ENCODE measurements at places on chromosomes 12 and 14.

GRCh38 chr12:109946505-109946904 lies 46.4 kb downstream of the TCHP start:
- DNase-seq: no peak

DNA sequence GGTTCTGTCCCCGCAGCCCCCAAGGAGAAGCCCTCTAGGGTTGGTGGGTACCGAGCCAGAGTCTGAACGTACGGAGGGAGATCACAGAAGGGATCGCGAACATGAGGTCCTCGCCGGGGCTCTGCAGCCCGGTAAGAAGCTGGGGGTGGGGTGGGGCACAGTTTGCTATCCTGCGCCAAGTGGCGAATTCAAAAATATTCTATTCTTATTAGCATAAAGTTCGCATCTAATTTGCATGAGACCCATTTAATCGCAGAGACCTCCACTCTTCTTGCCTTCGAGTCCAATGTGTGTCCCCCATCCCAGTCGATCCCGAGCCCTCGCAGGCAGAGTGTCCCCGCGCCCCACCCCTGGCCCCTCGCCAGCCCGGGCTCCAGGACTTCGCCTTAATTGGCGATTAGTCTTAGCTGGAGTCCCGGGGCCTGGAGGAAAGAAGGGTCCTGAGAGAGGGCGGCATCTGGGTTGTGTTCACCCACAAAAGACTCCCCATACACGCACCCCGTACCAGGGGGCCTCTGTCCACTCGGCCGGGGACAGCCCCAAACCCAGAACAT lies 604 bp upstream of the ARHGEF25 start:
- DNase-seq: no peak

DNA sequence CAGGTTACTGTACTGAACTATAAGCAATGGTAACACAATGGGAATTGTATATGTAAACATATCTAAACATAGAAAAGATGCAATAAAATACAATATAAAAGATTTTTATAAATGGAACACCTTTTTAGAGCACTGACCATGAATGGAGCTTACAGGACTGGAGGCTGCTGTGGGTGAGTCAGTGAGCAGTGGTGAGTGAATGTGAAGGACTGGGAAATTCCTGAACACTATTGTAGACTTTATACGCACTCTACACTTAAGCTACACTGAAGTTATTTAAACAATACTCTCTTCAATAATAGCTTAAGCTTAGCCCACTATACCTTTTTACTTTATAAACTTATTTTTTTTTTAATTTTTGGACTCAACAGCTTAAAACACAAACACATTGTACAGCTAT lies 313.5 kb downstream of the KCNC2 start:
- DNase-seq: no peak

GRCh38 chr14:104199266-104199895 lies 61.0 kb downstream of the KIF26A start:
- DNase-seq: no peak

DNA sequence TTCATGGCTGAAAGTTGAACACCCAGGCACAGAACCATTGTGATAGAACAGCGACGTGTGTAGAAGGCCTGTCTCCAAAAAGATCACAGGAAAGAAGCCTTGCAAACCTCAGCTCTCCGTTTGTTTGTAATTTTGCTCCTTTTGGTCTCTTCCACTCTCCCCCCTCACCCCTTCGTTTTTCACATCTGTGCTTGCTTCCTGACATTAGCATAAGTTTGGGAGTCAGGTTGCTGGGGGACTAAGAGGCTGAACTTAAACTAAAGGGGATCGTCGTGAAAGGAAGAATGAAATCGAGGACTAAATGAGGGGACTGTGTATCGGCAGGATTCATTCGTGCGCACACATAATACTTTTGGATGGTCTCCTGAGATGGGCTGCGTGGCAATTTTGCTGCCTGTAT lies 200.6 kb downstream of the BCAT1 start:
- no peak for DNase-seq

- DNase-seq: no peak
Measured at GRCh38 chr14:22837114-22837749, 847 bp downstream of the MMP14 start.

GRCh38 chr12:31658471-31659086 lies 909 bp upstream of the ETFBKMT start:
- DNase-seq: no peak

DNA sequence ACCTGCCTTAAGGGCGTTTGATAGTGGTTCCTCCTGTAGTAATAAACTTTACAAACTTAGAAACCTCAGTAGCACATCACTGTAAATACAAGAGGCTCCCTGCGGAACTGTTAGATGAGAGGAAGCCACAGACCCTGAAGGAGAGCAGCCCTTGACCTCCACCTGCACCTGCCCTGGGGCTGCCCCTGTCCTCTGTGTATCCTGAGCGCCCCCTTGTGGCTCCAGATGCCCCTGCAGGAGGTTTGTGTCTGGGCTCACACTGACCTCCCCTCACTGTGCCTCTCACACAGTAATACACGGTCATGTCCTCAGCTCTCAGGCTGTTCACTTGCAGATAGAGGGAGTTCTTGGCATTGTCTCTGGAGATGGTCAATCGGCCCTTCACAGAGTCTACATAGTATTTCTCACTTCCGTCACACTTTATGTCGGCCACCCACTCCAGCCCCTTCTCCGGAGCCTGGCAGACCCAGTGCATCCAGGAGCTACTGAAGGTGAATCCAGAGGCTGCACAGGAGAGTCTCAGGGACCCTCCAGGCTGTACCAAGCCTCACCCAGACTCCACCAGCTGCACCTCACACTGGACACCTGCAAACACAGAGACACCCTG lies 1059.8 kb downstream of the TMEM121 start:
- no peak for DNase-seq

- no peak for DNase-seq
Measured at GRCh38 chr14:80587096-80587724, 354.3 kb downstream of the CEP128 start.

DNA sequence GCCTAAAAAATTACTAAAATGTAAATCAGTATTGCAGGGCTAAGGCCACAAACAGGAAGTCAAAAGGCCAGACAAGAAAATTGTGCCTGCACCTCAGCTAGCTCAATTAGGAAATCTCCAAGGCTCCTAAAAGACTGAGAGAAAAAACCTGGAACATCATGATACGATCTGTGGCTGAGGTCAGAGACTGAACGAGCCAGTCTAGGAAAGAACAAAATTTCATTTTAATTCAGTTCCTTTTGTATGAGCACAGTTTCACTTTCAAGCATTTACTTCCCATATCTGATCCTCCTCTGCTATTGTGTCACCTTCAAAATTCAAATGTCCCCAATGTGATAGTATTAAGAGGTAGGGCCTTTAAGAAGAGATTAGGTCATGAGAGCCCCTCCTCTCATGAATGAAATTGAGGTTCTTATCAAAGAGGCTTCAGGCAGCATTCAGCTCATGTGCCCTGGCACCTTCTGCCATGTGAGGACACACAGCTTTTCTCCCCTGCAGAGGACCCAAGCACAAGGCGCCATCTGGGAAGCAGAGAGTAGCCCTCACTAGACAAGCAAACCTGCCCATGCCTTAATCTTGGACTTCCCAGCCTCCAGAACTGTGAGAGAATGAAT lies 14.8 kb downstream of the PRKAB1 start:
- no peak for DNase-seq

- no peak for DNase-seq
Measured at GRCh38 chr14:47675466-47676314, at the start of gene MDGA2. MDGA2 (minus strand) TSS chr14:47675605.

DNA sequence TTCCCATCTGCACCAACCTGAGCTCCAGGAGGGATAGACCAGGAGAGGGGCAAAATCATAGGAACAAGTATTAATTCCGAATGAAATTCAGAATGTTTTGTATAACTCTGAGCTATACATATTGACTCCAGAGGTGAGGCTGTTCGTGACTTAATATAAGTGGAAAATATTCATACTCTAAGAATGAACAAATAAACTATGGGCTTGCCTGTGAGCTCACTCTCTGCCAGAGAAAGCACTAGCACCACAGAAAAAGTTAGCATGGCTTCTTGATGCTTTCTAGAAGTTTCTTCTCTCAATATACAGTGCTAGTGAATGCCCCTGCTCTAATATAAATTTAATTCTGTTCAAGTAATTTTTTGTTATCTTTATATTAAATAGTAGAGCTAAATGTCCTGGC lies 1536.4 kb upstream of the FLRT2 start:
- no peak for DNase-seq

DNA sequence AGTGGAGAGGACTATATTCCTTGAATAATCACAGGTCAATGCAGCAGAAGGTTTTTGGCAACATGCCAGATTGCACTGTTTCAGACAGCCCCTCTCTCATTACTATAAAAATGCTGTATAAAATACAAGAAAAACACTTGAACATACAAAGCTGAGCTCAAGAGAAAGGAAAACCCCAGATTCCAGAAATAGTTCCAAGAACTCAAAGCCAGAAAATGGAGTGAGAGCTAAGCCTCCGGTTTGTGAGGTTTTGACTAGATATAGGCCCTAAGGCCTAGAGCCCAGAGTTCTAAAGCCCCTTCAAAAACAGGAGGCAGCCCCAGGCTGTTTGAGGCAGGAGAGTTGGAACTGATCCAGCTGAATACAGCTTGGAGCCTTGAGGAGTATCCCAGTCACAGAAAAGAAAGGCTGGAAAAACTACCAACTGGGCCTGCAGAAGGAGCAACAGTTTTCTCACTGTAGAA lies 29.4 kb upstream of the ACTN1 start:
- DNase-seq: peak; percentile 19

- DNase-seq: no peak
Measured at GRCh38 chr12:10397296-10397695, 7.5 kb upstream of the KLRK1 start.

DNA sequence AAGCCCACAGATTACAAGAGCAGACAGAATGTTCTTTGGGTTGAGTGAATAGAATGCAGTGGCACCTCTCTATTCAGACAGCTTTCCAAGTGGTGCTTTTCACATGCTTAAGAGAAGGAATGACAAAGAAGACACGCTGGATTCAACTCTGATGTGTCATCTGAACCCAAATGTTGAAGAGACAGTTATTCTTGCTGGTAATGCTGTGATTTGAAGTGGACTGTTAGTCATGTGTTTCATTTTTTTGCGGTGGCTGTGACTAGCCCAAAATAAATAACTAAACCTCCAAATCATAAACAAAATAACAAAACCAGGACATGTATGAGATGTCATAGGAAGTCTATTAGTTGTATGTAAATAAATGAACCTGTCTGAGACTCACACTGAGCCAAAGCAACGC lies 391.8 kb upstream of the PRICKLE1 start:
- DNase-seq: no peak

DNA sequence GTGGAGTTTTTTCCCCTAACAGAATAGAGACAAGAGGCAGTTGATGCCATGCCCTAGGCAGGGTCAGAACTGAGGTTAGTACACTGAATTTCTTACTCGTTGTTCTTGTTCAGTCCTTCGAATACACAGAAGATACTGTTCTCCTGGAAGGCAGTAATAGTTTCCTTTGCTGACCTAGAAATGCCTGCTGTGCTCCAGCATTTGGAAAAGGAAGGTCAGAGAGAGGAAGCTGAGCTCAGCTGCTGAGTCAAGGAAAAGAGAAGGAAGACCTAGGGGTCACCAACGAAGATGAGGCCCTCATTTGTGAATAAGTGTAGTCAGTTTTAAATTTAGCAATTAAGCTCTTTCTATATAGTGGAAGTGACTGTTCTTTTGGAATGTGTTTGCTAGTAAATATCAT lies 100.1 kb downstream of the CRADD start:
- no peak for DNase-seq

DNA sequence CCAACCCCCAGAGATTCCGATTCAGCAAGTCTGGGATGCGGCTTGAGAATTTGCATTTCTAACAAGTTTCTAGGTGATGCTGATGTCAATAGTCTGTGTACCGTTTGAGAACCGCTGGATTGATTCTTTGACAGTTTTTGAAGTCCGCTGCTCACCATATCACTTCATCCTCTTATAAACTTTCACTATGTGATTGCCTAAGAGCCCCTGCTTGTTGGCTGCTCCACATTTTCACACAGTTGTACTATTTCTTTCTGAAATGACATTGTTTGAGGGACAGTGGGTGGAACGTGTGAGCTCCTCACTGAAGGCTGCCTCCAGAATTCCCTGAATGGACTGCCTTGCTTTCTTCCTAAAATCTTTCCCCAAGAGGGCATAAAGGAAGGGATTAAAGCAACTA lies 7.7 kb downstream of the C3AR1 start:
- DNase-seq: no peak

DNA sequence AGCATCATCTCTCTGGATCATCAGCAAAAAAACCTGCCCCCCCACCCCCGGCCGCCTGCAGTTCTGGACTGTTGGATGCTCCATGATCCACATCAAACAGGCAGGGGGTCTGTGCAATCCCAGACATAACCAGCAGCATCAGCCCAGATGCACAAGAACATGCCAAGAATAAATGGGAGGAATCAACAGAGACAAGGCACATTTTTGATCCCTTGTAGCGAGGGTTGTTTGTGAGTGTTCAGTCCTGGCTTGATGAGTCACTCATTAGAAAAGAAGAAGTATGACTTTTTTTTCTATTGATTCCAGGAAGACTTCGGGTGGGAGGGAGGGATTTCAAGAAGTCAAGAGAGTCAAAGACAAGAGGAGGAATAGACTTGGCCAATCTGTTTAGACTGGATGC lies 244.2 kb downstream of the KSR2 start:
- no peak for DNase-seq

DNA sequence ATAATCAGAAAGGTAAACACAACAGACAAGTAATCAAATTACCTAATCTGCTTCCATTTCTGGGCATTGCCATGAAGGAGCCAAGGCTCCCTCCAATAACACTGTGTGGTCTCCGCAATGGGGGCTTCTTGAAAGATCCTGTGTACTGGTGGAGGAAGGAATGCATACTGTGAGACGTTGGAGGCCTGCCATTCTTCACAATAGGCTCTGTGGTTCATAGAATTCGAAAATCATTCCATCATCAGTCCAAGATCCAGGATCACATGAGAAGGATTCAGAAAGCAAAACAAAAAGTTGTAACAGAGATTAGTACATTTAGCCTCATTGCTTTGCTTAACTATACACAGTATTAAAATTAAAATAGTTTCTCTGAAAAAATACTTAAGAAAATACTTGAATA lies 76.3 kb downstream of the CDK17 start:
- DNase-seq: no peak

- peak; percentile 60 for DNase-seq
Measured at GRCh38 chr12:107349008-107349747, 255.8 kb upstream of the CRY1 start.

- no peak for DNase-seq
Measured at GRCh38 chr14:90911121-90911520, 94.9 kb upstream of the TTC7B start.

- DNase-seq: no peak
Measured at GRCh38 chr12:18275981-18276380, 14.7 kb downstream of the PIK3C2G start.

DNA sequence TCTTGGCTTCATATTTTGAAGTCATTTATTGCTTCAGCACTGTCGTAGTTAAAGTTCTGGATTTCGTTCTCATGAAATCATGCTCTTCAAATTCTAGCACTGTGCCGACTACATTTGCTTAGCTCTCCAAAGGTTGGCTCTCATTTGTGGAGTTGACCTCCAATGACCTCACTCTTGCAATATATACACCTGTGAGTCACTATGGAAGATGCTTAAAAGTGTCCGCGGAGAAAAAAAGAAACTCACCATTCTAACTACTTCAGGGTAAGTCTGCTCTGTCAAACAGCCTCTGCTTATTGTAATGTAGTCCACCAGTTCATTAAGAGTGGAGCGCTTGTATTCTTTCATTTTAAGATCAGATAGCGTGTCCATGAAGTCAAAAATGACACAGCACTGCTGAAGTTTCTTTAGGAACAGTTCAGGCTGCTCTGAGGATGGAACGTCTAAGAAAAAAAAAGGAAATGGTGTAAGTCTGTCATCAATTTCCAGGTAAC lies 89.7 kb downstream of the PPP2R5E start:
- no peak for DNase-seq

Data from NCI-H2171 (cell line).